ENCODE measurements at places on chromosomes 6 and 20. TPM values are rescaled to one million over a fixed set of nuclear protein-coding genes. Genes with fewer than 3 reads are reported as not detected.

RAET1L gene
- total RNA-seq: not detected

RCAN2 gene
- 61.7 TPM for total RNA-seq

FANCE gene
- 2.6 TPM for total RNA-seq

IL17A gene
- total RNA-seq: not detected

E2F1 gene
- 2.3 TPM for total RNA-seq

SEC63 gene
- 85.5 TPM for total RNA-seq

CST4 gene
- 3.7 TPM for total RNA-seq

GRCh38 chr20:3071610-3072529 lies at the start of gene OXT:
OXT (plus strand) TSS chr20:3071620; CDS start chr20:3071656, 36 bp downstream.
- no peak for DNase-seq

- no peak for DNase-seq
Measured at GRCh38 chr6:42618686-42619085, 54.9 kb downstream of the UBR2 start.

DNA sequence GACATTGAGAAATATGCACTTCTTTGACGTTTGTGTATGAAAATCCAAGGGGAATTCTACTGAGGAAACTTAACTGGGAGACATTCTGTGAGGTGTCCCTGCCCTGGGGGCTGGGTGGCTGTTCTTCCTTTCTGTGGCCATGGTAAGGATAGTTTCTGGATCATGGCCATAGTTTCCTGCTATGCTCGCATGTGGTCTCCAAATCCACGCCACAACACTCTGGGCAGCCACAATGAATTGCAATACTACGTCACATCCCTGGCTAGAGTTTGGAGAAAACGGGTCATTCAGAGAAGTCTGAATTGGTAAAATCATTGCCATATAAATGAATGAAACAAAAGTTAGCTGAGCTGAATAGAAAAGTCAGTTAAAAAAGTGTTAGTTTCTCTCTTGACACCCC lies 230.6 kb downstream of the UTRN start:
- DNase-seq: no peak

GRCh38 chr6:157562997-157563396 lies 182.0 kb downstream of the ZDHHC14 start:
- DNase-seq: no peak

- no peak for DNase-seq
Measured at GRCh38 chr6:131051341-131051740, 11.7 kb downstream of the EPB41L2 start.

DNA sequence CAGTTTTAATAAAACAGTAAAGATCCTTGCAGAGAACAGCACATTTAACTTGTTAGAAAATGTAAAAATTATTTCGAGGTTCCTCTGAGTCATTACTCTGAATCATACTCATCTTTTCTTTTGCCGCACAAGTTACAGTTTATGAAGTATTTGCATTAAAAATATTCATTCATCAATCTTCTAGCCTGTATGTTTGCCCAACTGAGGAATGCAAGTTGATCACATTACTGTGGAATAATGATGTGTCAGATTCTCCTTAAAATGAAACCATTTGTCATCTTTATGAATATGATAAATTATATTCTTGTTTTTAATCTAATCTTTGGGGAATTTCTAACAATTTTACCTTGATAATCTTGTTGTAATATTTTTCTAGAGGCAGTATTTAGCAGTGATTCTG lies 340.4 kb upstream of the OPRM1 start:
- DNase-seq: no peak

GRCh38 chr20:36372666-36373065 lies 66.5 kb downstream of the DLGAP4 start:
- DNase-seq: no peak

GRCh38 chr6:81172056-81172740 lies 580.3 kb downstream of the TENT5A start:
- peak; percentile 72 for DNase-seq

GRCh38 chr20:34862724-34863123 lies 9.9 kb downstream of the GGT7 start:
- DNase-seq: no peak

DNA sequence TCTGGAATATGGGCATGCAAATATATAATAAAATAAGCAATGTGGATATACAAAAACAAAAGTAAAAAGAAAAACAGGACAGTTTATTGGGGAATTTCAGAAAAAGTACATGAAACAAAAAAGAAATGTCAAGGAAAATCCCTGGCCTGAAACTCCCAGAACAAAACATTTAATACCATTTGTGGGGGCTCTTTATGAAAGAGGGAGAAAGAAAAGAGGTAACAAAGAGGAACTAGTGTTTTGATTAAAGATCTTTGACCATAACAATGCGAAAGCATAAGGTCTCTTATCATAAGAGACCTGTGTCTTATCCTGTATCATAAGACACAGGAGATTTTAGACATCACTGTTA lies 88.6 kb upstream of the ARID1B start:
- no peak for DNase-seq
